Inflammatory macrophage (primary cell): ENCODE measurements at places on chromosomes 13 and 19.

GRCh38 chr19:4310247-4311121, 6.1 kb downstream of the FSD1 start:
- no peak for DNase-seq

DNA sequence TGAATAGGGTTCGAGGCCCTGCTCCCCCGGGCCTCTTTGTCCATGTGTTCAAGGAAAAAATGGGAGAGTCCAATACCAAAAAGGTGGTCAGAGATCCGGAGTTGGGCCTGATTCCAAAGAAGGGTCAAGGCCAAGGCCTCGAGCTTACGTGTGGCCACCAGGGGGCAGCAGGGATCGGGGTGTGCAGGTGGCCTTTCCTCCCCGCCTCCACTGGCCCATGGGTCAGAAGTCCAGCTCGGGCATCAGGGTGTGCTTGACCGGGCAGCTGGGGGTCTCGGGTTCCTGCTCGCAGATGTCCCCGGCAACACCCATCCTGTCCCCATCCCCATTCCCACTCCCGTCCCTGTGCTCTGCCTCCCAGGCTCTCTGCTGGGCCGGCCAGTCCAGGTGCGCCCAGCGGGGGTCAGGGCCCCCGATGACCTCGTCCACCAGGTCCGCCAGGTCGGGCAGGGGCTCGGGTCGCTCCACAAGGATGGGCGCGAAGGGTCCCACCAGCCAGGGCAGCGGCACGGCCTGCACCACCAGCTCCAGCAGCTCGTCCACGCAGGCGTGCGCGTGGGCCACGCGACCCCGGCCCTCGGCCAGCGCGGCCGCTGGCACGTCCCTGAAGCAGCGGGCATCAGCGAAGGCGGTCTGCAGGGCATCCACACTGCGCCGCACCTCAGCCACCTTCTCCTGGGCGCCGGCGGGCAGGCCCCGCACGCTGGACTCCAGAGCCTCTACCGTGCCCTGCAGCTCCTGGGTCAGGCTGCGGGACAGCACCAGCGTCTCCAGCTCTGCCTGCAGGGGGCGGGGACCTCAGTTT, 5.2 kb upstream of the PLIN4 start:
- DNase-seq = peak; percentile 67

GRCh38 chr19:55601084-55601483, 996 bp downstream of the ZNF524 start:
- DNase-seq = peak; percentile 44

DNA sequence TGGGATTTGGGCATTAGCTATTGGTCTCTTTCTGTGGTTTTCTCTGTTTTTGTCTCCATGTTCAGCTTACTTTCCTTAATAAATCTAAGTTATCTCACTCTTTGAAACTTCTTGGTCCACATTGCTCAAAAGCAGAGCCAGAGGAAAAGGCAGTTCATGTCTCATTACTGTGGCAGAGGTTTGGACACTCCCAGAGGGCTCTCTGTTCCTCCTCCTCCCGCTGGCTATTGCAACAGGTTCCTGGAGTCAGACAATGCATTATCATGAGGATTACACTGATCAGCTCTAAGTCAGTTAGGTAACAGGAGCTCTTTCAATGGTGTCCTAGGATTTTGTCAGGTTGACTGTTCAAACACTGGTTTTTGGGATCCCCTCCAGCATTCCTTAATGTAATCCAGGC, 298.8 kb downstream of the NDFIP2 start:
- peak; percentile 87 for DNase-seq

DNA sequence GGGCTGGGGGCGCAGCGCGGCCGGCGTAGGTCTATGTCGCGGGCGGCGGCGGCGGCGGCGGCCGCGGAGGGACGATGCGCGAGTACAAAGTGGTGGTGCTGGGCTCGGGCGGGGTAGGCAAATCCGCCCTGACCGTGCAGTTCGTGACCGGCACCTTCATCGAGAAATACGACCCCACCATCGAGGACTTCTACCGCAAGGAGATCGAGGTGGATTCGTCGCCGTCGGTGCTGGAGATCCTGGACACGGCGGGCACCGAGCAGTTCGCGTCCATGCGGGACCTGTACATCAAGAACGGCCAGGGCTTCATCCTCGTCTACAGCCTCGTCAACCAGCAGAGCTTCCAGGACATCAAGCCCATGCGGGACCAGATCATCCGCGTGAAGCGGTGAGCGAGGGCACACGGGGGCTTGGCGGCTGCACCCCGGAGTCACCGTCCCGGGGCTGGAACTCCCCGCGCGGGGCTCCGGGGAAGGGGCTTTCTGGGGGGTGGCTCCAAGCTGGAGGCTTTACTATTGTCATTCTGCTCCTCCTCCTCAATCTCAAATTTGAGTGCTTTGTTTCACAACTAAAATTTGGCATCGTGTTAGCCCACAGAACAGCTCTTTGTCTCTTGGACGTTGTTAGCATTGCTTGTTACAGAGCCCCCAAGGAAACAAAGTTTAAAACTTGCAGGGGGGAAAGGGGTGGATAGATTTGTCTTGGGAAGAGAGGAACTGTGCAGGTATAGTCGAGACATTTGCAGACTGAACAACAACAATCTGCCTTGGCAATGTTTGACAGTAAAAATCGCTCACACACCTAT, 630 bp downstream of the RAP2A start:
- DNase-seq = peak; percentile 18

DNA sequence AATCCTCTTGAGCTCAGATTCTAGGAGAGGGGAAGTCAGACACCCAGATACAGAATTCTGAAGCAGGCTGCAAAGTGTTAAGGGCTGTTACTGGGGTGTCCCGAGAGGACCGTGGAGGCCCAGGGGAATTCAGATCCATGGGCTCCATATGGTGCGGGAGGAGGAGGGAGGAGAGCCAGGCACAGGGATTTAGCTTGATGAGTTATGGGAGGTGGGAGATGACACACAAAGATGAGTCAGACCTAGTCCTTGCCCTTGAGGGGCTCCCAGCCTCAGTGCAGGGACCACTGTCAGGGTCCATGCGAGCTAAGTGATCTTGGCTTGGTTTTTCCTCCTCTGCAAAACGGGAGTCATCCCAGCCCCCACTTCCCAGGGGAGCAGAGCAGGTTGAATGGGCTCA, 14.4 kb upstream of the GIPR start:
- DNase-seq = no peak

DNA sequence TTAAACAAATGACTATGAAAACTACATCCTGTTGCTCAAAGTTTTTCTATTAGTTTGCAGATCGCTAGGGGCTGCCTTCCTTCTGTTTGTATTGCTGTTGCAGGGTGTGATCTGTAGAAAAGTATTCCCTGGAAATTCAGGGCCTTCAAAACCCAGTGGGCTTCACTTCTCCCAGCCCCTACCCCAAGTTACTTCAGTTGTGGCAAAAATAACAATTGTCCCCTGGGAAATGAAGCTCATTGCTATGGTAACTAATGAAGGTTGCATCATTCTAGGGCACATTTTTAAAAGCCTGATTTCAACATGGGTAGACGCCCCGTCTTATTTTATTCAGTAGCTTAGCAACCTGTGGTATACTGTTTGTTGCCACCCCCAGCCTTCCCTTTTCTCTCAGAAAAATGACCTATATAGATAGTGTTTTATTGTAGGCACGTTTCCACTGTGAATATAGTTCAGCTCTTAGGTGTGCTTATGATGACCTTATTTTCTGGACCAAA, 60.9 kb downstream of the WDFY2 start:
- DNase-seq = peak; percentile 90

GRCh38 chr19:42121656-42122069, 10.6 kb downstream of the POU2F2 start:
- peak; percentile 85 for DNase-seq

DNA sequence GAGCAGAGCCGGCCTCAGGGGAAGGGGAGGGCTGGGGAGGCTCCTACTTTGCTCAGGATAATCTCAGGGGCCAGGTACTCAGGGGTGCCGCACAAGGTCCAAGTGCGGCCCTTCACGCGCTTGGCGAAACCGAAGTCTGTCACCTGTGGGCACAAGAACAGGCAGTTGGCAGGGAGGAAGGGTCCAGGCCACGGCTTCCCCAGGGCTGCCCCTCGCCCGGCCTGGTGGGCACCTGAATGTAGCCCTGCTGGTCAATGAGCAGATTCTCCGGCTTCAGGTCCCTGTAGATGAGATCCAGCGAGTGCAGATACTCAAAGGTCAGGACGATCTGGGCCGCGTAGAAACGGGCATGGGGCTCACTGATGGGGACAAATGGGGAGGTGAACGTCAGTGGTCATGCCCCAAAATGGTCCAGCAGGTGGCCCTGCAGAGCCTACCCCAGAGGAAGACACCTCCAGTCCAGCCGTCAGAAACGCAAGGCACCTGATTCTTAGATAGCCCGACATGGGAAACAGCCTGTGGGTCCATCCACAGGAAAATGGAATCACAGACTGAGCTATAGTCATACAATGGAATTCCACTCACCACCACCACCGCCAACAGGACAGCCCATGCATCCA, 7.1 kb upstream of the SAMD1 start:
- DNase-seq = no peak

DNA sequence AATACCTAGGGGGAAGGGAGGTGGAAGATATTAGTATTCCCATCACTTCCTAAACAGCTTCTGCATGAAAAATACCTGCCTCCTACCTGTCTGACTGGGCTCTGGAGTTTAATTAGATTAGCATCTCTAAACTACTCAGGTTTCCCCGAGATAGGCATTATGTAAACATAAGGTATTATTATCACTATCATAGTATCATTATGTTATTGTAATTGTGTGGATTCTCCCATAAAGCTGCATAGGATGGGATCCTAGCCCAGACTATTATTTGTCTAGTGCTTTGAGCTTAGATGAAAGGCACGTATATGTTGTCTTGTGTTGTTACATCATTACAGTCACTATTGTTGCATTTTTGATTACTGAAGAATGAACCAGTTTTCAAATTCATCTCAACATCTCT, 115.2 kb upstream of the SOX21 start:
- DNase-seq = no peak

- DNase-seq = no peak
Measured at GRCh38 chr19:1041835-1042685, 2.2 kb downstream of the ABCA7 start.

- DNase-seq = no peak
Measured at GRCh38 chr19:54461613-54462012, 2.0 kb downstream of the LENG9 start.

- DNase-seq = no peak
Measured at GRCh38 chr19:31280287-31281006, 68.8 kb downstream of the TSHZ3 start.

DNA sequence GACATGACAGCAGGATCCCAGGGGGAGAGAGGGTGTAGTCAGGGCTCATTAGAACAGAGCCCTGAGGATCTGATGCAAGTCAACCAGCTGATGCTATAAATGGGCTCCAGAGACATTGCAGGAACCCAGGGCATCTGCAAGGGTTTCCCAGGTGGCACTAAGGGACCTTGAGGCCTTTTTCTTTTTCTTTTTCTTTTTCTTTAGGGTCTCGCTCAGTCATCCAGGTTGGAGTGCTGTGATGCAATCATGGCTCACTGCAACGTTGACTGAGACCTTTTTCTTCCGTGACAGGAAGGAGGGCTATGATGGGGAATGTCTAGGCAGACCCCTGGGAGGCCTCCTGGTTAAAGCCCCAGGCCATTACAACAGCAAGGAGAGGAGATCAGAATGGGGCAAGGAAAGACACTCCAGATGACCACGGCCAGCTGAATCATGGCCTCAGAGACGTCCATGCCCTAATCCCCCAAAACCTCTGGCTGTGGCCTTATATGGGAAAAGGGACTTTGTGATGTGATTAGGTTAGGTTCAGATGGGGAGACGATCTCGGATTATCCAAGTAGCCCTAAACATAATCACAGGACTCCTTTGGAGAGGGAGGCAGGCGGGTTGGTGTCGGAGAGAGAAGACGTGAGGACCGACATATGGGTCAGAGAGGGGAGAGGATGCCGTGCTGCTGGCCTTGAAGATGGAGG, 4.5 kb upstream of the FCGRT start:
- no peak for DNase-seq

- DNase-seq = no peak
Measured at GRCh38 chr13:45691667-45692066, 10.5 kb upstream of the CBY2 start.

DNA sequence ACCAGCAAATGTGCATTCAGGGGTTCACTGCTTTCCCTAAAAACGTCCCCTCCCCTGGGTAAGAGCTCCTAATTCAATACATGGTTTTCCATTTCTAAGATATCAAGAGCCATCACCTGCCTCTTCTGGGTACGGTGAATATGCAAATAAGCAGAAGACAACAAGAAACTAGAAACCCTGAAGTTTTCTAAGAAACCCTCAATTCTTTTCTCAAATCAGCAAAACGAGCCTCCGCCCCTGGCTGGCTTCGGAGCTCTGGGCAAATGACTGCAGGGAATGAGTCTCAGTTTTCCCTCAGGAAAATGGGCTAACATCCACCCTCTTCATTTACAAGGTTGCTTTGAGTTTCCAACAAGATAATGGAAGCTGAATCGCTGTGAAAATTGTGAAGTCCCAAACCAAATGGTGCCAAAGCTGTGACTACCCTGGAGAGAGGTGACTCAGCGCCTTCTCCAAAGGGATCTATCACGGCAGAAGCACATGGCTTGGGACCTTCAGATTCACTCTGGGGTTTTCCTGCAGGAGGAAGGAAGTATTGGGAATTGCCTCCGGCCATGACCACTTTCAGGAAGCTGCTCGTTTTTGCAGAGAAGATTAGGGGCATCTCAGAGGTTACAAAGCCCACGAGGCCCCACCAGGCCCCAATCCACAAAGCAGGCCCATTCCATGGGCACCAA, 26.6 kb downstream of the KLF2 start:
- no peak for DNase-seq

DNA sequence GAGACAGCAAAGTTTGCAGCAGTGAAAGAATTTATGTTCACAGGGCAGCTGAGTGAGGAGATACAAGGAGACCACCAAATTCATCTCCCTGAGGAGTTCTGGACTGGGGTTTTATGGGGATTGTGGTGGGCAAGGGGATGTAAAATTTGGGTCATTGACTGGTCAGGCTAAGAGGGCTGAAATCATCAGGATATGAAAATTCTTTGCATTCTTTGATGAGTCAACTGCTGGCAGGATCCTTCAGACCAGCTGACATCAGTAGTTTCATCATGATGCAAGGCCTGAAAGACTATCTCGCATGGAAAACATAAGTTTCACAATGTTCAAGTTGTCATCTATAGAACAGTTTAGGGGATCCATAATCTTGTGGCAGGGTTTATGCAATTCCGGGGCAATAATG, 869.5 kb upstream of the PCDH9 start:
- DNase-seq = no peak

GRCh38 chr13:81406639-81407292, 1065.8 kb upstream of the SPRY2 start:
- no peak for DNase-seq

GRCh38 chr13:19685437-19685836, 52.0 kb downstream of the MPHOSPH8 start:
- no peak for DNase-seq

- no peak for DNase-seq
Measured at GRCh38 chr13:107375701-107376340, 807.9 kb upstream of the ARGLU1 start.

GRCh38 chr13:33090755-33091414, 74.7 kb downstream of the KL start:
- no peak for DNase-seq

GRCh38 chr19:3480383-3481091, at the start of gene SMIM24:
Gene SMIM24, minus strand, starts transcription at chr19:3480525. Its CDS starts 62 bp downstream, at chr19:3480463.
- DNase-seq = no peak

DNA sequence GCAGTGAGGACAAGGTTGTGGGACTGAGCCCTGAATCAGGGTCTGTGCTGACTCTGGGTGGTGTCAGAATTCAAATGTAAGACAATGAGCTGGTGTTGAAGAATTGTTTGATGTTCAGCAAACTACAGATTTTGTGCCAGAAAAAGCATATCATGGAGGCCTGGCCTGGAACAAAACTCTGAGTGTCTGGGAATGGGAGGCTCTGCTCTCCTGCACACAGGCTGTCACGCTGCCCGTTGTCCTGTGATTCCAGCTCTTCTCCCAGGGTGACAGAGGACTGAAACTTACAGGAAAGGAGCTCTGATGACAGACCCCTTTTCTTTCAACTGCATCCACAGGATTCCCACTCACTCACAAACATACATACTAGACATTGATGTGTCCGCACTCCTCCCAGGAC, 120.1 kb downstream of the ZNF486 start:
- DNase-seq = no peak
